ENCODE measurements at places on chromosomes 1 and 21.

DNA sequence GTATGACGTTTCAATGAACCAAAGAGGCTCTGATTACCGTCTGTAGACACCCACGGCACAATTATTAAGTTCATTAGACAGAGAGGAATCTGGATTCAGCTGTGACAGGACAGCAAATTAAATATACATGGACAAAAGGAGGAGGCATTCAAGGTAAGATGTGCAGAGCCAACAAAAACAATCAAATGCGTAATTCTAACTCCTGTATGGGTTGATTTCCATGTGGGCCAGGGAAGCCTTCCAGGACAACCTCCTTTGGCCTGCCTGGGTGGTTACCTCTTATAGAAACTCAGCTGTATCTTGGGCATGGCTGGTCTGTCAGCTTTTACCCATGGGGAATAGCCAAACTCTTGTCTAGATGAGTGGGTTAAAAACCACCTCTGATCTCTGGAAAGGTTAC lies 43.8 kb downstream of the CCN1 start:
- no peak for DNase-seq

GRCh38 chr1:60847855-60848582 lies 234.3 kb upstream of the NFIA start:
- DNase-seq, result no peak

- no peak for DNase-seq
These were observed 27.8 kb downstream of the SELL start for GRCh38 chr1:169683661-169684060.

DNA sequence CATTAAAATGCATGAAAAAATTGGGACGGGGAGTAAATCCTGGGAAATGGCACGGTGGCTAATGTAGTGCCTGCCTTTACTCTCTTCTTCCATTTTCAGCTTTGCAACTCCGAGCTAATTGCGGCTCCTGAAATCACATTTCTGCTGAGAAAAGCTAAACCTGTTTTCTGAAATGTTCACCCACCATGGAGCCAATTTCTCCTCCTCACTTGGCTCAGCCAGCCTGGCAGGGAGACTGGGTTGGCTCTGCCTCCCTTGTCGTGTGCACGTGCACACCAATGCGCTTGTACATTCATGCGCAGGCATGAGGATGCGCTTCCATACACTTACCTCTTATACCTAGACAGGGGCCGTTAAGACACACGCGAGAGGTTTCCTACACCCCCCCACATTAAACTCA lies 165.4 kb downstream of the PLXNA2 start:
- no peak for DNase-seq

DNA sequence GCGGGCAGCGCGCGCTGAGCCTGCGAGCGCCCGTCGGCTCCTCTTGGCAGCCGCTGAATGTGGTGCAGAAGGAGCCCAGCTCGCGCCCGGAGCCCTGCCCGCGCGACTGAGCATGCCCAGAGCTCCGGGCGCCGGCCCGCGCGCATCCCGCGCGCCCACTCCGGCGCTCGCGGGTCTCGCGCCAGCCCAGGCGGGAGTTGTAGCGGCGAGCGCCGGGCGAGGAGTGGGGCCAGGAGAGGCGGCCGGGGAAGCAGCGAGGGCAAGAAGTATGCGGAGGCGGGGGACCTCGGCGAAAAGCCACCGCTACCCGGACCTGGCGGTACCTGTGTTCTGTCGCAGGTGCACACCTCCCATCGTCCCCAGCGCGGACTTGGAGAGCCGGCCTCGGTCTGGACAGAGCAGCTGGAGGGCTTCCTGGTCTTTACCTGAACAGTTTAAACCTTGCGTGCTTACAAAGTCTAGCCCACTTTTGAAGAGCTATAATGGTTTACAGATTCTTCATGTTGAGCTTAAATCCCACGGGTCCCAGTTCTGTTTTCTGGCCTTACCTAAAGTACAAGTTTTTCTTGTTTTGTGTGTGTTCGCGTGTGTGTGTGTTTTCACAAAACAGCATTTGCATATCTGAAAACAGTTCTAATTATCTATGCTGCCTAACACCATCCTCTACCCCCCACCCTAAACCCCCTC lies at the start of gene DDAH1:
Gene DDAH1 (minus strand): TSS at position 61 of the 687 bp plus-strand sequence. CDS start 114 bp downstream, outside the sequence.
- DNase-seq, result peak; percentile 13

DNA sequence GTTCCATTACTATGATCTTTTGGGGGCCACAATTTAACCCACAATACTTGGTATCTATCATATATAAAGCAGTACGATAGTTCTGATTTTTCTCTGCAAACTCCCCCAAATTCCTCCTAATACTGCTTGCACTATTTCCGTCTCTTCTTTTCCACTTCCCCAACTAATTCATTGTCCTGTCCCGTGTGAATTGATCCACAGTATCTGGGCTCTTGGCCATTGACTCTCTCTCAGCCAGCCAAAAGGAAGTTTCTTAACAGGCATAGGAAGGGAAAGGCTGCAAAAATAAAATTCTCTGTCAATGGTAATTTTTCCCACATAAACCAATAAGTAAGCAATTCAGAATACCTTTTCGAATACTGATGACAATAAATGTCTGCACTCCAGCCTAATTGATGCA lies 91.7 kb upstream of the DSCAM start:
- no peak for DNase-seq

GRCh38 chr1:66556161-66556611 lies 22.2 kb downstream of the SGIP1 start:
- DNase-seq, result no peak

DNA sequence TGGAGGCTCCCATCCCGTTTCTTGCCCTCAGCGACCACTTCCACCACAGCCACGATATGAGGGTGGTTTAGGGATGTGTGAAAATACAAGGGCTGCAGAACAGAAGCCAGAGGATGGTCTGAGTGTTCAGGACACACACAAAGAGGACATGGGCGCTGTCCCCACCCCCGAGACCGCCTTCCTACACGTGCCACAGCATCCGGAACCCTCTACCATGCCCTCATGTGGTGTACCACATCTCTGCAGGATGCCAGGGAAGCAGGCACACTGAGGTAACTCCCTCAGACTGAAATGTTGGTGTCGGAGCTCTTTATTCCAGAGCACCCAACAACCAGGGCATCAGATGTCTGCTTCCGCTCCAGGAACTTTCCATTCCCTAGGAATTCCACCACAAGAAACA lies 23.1 kb downstream of the NPHP4 start:
- DNase-seq, result no peak

DNA sequence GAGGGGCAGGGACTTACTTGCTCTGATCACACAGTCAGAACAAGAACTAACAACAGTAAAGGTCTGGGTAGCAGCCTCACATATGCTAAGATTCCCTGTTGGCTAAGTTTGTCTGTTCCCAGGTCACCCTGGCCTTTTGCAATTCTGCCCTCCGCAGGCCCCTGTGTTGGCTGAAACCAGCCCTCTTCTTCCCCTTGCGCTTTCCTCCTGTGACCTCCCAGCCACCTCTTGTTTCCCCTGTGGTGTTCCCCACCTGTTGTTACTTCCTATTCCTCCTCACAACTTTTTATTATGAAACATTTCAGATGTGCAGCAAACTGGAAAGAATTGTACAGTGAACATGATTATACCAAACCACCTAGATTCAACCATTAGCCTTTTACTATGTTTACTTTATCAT lies 23.4 kb downstream of the MAPKAPK2 start:
- no peak for DNase-seq

- peak; percentile 55 for DNase-seq
These were observed 29.0 kb downstream of the THAP3 start for GRCh38 chr1:6653436-6654290.

- DNase-seq, result no peak
These were observed 75.4 kb downstream of the RPAP2 start for GRCh38 chr1:92374223-92374622.

- DNase-seq, result no peak
These were observed 12.3 kb upstream of the NFASC start for GRCh38 chr1:204858363-204858821.

DNA sequence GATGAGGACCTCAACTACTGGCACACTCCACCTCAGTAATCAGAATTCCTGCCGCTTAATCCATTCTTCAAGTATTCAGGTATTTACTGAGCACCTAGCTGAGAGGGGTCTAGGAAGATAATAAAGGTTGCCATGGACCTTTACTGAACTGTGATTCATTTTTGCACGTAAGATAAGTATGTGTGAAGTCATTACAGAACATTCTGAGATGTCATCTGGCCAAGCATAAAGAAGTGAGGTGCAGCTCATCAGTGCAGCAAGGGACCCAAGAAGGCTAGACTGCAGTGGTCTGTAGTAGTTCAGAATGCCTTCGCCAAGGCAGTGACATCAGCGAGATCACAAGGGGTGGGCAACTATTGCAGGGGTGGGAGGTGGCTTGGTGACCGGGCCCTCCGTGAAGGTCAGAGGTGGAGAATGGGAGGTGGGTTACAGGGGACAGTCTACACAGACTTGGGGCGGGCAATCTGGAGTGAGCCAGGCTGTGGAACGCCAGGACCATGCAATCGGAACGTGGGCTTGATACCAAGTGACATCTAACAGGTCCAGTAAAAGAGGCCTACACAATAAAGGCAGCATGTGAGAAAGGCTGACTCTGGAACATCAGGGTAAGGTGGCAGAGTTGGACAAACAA lies 107.4 kb downstream of the SLC45A1 start:
- DNase-seq, result no peak
